Left ventricle myocardium superior (tissue), 1 donor: ENCODE measurements at places on chromosomes 3 and 15. TPM values are rescaled to one million over a fixed set of nuclear protein-coding genes. Genes with fewer than 3 reads are reported as not detected.

- DNase-seq = no peak
Measured at GRCh38 chr3:123644358-123644757, 59.5 kb upstream of the HACD2 start.

- DNase-seq = no peak
Measured at GRCh38 chr3:41668379-41668778, 293.5 kb downstream of the ULK4 start.

DNA sequence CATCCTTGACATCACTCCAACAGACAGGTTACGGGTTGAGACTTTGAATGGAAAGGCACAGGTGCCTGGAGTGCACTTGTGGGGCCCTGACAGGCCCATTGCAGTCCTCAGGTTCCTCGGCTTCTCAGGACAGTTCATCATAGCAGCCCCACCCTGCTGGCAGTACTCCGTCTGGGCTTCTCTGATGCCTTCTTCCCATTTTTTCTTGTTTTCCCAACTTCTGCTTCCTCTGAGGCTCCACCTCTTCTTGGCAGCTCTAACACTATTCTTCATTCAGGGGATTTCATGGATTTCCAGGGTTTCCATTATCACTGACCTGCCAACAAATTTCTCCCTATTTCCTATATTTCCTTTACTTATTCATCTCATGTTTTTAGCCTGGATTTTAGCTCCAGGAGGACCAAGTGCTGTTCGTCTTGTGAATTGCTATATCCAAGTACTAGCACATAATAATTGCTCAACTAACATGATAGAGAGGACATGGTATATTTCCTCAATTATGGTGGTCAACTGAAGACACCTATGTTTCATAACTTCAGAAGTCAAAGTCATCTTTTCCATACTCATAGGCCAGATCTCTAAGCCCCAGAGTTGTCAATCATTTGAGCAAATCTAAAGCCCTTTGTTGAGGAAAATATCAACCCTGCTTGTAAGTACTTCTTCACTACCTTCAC is 16.2 kb downstream of the NCEH1 start:
- no peak for DNase-seq

The GOLGA6L7 gene
- not detected for total RNA-seq

The HYAL1 gene
- 70.0 TPM for total RNA-seq

DNA sequence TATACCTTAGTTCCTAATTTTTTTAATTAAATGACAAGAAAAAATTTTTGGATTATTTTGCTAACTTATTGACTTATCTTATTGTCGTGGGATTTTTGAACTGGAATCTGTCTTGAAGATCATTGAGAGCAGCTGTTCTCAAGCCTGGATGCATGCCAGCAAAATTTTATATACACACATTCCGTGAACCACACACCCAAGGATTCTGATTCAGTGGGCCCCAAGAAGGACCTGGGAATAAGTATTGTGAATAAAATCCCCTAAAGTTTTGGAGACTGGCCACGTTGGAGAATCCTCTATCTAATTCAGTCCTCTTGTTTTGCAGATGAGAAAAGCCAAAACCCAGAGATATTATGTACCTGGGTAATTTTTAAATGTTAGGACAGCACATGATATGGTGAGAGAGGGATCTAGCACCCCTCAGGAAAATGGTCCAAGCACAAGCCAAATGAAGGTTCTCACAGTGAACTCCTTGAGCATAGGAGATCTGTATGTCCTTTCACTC is 55.2 kb downstream of the UNC13C start:
- no peak for DNase-seq

The ARGFX gene
- total RNA-seq = not detected

The MESP1 gene
- 8.4 TPM for total RNA-seq

DNA sequence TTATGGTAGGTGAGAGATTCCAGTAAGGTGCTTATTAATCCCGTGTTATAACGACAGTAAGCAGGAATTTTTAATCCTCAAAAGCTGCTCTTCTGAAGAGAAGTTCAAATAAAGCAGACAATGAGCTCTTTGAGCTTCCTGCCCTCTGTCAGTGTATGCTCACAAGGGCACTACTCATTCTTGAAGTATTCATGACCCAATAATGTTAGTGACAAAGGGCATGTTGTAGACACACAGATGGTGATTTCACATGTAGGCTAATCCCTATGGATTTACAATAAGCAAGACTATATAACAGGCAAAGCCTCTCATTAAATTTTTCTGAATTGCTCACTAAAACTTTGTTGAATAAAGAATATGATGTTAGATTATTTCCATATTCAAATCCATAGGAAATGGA is 578.6 kb downstream of the RSL24D1 start:
- DNase-seq = no peak

GRCh38 chr3:66592927-66593625 is 92.3 kb upstream of the LRIG1 start:
- no peak for DNase-seq

DNA sequence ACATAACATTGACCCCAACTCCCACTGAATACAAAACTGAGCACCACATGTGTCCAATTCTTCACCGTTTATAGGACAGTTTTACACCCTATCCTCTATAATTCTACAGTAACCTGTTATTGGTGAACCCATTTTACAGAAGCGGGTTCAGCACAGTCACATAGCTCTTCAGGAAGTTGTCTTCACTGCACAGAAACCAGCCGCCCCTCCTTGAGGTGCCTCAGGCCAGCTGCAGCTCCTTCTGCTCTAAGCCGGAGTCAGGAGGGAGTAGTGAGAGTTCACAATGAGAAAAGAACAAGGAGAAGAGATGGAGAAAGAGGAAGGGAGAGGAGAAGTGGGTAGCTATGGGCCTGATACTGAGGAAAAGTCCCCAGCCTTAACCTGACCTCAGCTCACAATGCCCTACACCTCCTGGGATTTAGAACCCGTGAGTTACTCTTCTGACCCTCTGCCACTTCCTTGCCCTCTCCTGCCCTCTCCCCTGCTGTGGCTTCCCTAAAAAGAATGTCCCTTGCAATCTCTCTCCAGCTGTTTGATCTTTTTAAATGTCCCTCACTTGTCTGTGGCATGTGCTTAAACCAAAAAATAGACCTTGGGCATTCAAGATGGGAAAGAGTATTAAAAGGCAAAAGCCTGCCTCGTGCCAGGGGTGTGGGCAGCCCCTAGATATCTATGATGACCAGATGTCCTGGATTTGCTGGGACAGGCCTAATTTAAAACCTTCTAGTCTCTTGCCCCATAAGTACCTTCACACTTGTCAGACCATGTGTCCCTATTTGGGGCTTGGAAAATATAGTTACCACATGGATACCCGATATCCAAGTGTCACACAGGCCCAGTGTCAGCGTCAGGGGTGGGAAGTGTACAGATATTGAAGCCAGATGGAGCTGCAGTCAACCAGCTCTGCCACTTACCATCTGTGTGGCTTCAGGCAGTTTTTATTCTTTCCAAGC is 71.3 kb upstream of the HES1 start:
- DNase-seq = no peak

DNA sequence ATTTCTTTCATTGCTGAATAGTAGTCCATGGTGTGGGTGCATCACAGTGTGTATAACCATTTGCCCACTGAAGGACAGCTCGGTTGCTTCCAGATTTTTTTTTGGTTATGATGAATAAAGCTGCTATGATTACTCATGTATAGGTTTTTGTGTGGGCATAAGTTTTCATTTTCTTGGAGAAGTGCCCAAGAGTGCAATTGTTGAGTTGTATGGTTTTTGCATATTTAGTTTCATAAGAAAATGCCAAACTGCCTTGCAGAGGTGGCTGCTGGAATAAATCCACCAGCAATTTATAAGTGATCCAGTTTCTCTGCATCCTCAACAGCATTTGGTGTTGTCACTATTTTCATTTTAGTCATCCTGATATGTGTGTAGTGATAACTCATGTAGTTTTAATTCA is 8.4 kb upstream of the SPESP1 start:
- DNase-seq = no peak

DNA sequence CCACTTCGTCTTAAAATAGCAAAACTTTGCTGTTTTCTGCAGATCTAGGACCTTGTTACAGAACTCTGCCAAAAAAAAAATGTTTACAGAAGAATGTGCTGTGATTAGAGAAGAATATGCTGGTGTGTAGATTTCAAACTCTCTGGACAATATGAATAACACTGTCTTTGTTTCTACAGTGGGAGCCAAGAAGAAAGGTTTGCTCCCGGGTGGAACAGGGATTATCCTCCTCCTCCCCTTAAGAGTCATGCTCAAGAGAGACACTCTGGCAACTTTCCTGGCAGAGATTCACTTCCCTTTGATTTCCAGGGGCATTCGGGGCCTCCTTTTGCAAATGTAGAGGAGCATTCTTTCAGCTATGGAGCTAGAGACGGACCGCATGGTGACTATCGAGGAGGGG is 27.3 kb downstream of the RBM6 start:
- no peak for DNase-seq

DNA sequence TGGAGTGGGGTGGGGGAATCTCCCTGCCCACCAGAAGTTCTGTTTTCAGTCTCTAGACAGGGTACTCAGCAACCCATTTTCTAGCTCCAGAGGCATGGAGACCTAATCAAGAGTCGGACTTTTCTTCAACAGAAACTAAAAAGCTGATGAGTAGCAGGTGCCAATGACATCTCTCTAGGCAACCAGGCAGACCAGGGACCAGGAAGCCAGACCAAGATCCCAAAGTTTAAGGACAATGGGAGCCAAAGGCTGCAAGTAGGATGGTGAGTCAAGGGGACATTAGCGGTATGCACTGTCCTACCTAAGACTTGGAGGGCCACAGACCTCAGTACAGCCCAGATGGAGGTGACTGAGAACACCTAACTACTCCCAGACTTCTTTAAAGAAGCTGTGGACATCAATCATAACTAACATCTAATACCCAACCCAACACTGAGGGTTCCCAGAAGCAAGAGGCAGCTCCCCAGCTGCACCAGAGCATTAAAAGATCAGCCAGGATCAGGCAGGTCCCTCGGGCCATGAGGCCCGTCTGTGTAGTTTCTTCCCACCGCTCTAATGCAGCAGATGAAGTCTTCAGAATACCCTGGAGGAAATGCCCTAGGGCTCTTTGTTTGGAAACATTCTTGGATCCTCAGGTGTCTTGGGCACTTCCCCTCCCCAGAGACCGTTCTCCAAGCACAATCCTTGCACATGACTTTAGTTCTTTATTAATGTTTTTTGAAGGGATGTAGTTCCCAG is 979 bp downstream of the CCDC71 start:
- no peak for DNase-seq

The RASGRP1 gene
- 0.42 TPM for total RNA-seq

The P2RY14 gene
- total RNA-seq = 4.4 TPM

The GP9 gene
- total RNA-seq = not detected

- no peak for DNase-seq
Measured at GRCh38 chr3:60641354-60641753, 609.9 kb downstream of the FHIT start.

The ADAMTS9 gene
- total RNA-seq = 15.1 TPM

DNA sequence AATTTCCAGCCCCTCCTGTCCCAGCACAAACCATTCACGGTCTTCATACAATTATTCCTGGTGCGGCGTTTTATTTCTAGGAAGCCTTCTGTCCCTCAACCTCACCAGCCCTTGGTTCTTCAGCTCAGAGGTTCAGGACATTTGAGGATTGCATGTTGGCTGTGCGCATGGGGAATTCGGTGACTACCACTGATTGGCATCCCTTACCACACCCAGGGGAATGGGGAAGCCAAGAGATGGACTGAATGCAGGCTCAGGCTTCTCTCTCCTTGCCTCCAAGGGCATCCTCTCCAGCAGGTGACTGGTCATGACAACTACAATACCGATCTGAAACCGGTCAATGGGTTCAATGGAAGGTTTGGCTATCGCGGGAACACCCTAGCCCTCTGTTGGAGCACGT is 153.8 kb downstream of the MTHFS start:
- no peak for DNase-seq

The TATDN2 gene
- total RNA-seq = 17.0 TPM

- no peak for DNase-seq
Measured at GRCh38 chr3:45321607-45322391, 66.6 kb upstream of the LARS2 start.

DNA sequence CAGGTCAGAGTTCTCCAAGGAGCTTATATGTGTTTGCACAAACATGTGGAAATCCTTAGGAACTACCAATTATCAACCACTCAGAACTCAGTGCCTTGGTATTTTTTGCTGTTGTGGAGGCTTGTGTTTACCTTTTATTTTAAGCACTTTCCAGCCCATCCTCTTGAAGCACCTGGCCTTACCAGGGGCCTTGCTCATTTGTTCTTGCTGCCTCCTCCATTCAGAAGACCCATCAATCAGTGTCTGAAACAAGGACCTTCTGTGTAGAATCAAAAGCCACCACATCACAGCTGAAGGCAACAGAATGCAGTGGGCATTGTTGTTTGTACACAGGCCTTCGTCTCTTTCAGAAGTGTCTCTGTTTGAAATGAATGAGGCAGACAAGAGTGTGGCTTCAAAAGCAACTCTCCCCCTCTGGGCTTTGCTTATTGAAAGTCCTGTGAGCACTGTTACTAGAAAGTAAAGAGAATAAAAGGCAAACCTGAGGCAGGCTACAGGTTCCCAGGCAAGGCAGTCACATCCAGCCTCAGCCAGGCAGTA is 24.5 kb upstream of the LIPC start:
- DNase-seq = no peak

DNA sequence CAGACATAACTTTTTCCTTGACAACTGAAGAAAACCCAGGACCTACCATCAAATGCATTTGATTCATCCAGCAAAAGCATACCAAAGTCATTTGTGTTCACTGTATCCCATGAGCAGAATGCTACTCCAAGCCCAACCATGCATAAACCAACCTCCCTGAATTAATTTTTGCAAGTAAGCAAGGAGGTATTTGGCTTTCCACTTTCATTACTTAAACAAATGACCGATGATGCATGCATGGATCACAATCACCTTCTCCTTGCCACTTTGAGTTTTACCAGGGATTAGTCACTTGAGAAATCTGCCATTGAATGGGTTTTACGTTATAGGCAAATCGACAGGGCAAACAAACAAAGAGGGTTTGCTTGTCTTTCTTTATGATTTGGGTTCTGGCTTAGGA is 214.8 kb downstream of the FMN1 start:
- no peak for DNase-seq

The ZNF80 gene
- not detected for total RNA-seq

The CLEC3B gene
- total RNA-seq = 68.0 TPM

The CAND2 gene
- 69.2 TPM for total RNA-seq

GRCh38 chr3:148221303-148221702 is 476.4 kb upstream of the AGTR1 start:
- DNase-seq = no peak

DNA sequence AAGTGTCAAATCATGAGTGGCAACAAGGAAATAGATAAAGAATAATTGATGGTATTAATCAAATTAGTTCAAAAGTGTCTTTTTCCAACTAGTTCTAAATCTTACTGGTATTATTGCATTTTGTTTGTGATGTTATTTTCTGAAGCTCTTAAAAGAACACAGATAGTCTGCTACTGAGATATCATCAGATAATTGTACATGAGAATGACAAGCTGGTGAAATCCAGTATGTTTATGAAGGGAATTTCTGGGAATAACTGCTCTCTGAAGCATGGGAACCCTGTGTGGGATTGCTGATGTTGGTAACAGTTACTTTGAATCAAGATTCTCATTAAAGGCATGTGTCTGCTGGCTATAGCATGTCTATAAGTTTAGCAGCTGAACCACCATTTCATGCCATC is 190.3 kb upstream of the CDIN1 start:
- DNase-seq = no peak
